ENCODE measurements at places on chromosomes 4 and X. TPM values are rescaled to one million over a fixed set of nuclear protein-coding genes. Genes with fewer than 3 reads are reported as not detected.

The SLC25A14 gene
- 1.2 TPM for total RNA-seq

The SEC24D gene
- 25.9 TPM for total RNA-seq

The USP46 gene
- 27.4 TPM for total RNA-seq

- H3K4me1 ChIP-seq = no peaks in the 10 kb centered on the region
- H3K36me3 ChIP-seq = no peaks in the 10 kb centered on the region
- H3K27ac ChIP-seq = no peak overlapping the region
- DNase-seq = no peak
These were observed 208.9 kb downstream of the GBA3 start for GRCh38 chr4:22901631-22902030.

GRCh38 chr4:149841686-149842085 is 26.0 kb upstream of the IQCM start:
- no peaks in the 10 kb centered on the region for H3K4me1 ChIP-seq
- no peaks in the 10 kb centered on the region for H3K36me3 ChIP-seq
- H3K27me3 ChIP-seq = no peaks in the 10 kb centered on the region
- no peak overlapping the region for H3K27ac ChIP-seq
- DNase-seq = no peak

Data from stomach (tissue), 19 donors.